GM12892 (cell line): ENCODE measurements at places on chromosomes 2 and 18.

- DNase-seq = no peak
Measured at GRCh38 chr2:23241121-23241520, 143.9 kb upstream of the KLHL29 start.

- no peak for DNase-seq
Measured at GRCh38 chr2:106759966-106760365, 126.0 kb downstream of the ST6GAL2 start.

GRCh38 chr2:86786001-86786536 lies 4.6 kb downstream of the CD8A start:
- DNase-seq = no peak

DNA sequence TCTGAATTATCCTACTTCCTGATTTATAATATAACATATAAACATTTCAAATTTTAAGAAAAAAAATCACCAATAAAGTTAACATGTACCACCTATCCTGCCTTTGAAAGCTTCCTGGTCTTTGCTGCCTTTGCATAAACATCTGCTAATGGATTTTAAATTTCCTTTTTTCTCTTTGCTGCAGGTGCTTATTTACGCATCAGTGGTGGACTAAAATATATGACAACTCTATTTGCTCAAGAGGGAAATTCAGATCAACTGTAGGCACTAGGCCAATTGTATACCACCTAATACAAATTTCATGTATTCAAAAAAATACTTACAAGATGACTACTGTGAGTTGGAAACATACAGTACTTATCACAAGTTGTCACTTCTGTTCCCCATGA lies 57.2 kb downstream of the RAD51AP2 start:
- no peak for DNase-seq

DNA sequence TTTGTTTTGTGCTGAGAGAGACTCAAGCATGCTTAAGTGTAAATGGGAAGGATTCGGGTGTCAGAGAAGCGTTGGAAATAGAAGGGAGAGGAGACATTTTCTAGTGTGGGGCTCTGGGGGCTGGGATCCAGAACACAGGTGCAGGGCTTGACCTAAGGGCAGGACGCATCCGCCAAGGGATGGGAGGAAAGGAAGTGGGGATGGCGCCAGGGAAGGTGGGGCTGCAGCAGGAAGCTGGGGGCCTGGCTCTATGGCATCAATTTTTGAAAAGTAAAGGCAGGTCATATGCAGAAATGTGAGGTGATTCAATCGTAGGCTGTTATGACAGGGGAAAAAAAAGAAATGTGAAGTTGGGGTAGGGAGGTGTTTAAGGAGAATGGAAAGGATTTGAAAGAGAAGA lies 143.2 kb upstream of the SERTAD2 start:
- no peak for DNase-seq

DNA sequence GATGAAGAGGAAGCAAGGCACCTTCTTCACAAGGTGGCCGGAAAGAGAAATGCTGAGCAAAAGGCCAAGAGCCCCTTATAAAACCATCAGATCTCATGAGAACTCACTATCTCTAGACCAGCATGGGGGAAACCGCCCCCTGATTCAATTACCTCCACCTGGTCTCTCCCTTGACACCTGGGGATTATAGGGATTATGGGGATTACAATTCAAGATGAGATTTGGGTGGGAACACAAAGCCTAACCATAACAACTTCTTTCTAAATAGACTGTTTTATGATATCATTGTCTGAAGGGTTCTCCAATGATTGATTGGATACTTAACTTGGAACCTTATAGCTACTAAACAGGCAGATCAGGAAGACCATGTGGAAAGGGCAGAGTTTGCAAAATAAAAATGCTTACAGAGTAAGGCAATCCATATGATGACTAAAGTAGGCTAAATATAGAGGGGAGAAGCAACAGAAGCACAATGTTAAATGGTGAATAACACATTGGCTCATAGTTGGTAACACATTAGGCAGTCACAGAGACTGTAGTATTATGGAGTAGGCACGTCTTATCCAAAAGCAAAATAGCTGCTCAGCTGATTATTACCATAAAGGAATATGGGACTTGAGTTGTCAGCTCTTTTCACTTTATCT lies 179.0 kb downstream of the BARD1 start:
- no peak for DNase-seq

- DNase-seq = no peak
Measured at GRCh38 chr2:236642125-236642524, 72.5 kb downstream of the ACKR3 start.
